Left lobe of liver (tissue), 2 donors: ENCODE measurements at places on chromosomes 6 and 20. TPM values are rescaled to one million over a fixed set of nuclear protein-coding genes. Genes with fewer than 3 reads are reported as not detected.
A peak's percentile ranks its signal among the peaks of the same experiment; 100 is the strongest.

- no peak for DNase-seq
These were observed 13.9 kb downstream of the SUMO4 start for GRCh38 chr6:149414009-149414408.

DNA sequence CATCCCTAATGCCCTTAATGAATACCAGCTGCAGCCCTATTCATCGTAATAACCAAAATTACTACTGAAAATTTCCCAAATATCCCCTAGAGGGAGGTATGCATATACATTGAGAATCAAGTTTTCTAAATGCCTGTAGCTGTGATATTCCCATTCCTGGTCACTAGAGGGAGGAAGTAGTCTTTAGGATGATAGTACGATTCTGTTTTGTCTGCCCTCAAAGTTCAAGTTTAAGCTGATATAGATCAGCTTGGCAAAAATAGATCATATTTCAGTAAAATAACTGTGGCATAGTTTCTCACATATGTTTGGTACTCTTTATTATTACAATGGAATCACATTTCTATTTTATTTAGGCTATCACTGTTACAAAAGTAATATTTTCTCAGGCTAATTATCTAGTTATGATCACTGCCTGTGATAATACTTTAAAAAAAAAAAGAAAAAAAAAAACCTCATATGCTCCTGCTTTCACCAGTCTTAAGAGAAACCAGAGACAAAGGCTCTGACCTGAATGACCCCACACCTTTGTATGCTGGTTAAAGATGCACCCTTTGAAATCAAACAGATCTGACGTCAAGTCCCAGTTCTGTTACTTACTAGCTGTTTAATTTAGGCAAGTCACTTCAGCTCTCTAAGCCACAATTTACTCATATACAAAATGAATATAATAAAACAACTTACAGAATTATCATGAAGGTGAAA lies 11.0 kb downstream of the TSPYL1 start:
- DNase-seq = no peak

DNA sequence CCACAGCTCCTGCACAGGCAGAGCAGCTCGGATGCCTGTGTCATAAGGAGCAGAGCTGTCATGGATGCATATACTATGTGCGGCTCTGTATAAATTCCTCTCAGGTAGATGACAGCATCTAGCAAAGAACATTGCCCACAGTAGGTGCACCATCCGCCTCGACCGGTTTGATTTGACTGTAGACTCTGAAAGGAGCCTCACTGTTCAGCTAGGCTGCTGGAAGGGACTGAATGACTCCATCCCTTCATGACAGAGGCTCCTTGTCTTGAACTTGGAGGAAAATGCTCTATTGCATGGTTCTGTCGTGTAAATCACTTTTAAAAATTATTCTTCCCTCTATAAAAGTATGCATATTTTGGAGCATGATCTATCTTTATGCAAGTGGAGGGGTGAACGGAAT lies 128.8 kb upstream of the QKI start:
- DNase-seq = no peak

DNA sequence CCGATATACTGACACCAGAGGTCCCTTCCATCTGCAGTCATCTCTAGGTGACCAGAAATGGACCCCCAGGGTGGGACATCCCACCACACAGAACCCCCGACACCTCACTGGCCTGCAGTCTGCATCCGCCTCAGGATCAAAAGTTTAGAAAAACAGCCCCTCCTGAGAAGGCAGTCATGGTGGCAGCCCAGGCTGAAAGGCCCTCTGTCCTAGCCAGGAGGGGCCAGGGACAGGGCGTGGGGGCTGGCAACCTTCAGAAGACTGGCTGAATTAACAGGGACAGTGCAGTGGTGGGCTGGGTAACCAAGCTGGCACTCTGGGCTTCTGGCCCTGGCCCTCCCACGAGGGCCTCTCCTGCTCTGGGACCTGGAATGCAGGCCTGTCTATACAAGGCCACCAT lies 34.3 kb upstream of the MDFI start:
- DNase-seq = no peak

GRCh38 chr6:56368491-56368890 lies 121.1 kb upstream of the COL21A1 start:
- no peak for DNase-seq

DNA sequence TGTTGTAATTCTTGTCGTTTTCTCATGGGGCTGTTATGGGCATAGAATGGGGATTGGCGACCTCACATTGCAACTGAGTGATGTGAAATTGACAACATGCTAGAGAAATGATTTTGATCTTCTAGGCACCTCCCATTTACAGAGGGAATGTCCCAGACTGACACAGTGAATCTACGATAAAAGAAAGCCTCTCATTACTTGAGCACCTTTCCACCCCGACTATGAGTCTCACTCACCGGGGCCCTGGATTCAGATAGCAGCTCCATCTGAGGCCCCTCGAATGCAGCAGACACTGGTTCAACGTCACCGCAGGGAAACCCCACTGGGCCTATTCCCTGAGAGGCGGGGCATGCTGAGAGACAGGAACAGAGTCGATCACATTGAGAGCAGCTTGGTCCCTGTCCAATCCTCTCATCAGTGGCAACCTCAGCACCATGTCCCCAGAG lies 49.1 kb downstream of the NFATC2 start:
- no peak for DNase-seq

DNA sequence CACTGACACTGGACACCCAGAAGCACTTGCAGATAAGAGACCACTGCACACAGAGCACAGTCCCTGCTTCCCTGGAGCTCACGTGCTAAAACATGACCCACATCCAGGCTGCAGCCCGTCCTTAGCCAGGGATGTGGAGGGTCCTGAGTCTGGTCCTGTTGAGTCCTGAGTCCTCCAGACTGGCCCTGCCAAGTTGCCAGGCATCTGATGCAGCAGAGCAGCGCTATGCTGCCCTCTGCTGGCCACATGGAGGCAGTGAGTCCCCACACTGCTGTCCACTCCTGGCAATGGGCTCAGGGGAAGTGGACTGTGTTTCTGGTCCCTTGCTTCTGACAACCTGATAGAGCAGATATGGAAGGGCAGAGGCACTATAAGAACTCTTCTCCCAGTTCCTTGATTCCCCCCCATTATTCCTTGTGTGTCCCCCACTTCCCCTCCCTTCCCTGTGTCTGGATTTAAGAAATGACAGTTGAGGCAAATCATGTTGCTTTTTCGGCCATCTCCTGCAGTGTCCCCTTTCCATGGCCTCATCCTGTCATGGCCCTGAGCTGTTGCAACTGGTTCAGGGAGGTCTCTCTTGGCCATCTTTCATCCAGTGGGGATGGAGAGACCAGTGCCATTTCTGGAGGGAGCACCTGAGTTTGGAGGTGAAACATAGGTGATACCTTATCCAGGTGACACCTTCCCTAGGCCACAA lies 86.0 kb downstream of the DHX35 start:
- peak; percentile 83 for DNase-seq

Gene IL17F
- not detected for total RNA-seq

Gene LTB
- total RNA-seq = 1.7 TPM
